ENCODE measurements at places on chromosomes 12 and 14. TPM values are rescaled to one million over a fixed set of nuclear protein-coding genes. Genes with fewer than 3 reads are reported as not detected.
A peak's percentile ranks its signal among the peaks of the same experiment; 100 is the strongest.

GRCh38 chr12:114371733-114372132 is 34.2 kb downstream of the TBX5 start:
- no peaks in the 10 kb centered on the region for H3K4me1 ChIP-seq
- no peak overlapping the region for H3K4me3 ChIP-seq

RPGRIP1 gene
- total RNA-seq = not detected

DNA sequence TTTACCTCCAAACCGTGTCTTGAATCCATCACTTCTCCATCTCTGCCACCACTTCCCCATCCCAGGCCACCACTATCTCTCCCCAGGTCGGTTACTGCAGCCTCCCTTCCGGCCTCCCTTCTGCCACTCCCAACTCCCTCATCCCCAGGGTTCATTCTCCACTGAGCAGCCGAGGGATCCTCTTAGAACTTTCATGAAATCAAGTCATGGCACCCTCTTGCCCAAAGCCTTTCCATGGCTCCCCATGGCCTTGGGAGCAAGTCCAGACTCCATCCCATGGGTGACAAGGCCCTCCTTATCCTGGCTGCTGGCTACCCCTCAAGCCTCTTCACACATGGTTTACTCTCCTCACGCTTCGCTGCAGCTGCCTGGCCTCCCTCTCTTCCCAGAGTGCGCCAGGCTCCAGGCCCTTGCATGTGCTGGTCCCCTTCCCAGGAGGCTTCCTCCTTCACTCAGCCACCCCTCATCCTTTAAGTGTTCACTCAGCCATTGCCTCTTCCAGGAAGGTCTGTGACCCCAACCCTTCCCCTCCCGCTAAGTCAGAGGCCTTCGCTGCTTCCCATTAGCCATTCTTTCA is 17.9 kb upstream of the SH2B3 start:
- no peak overlapping the region for H3K27ac ChIP-seq
- H3K36me3 ChIP-seq = no peaks in the 10 kb centered on the region
- no peak overlapping the region for H3K4me3 ChIP-seq

DNA sequence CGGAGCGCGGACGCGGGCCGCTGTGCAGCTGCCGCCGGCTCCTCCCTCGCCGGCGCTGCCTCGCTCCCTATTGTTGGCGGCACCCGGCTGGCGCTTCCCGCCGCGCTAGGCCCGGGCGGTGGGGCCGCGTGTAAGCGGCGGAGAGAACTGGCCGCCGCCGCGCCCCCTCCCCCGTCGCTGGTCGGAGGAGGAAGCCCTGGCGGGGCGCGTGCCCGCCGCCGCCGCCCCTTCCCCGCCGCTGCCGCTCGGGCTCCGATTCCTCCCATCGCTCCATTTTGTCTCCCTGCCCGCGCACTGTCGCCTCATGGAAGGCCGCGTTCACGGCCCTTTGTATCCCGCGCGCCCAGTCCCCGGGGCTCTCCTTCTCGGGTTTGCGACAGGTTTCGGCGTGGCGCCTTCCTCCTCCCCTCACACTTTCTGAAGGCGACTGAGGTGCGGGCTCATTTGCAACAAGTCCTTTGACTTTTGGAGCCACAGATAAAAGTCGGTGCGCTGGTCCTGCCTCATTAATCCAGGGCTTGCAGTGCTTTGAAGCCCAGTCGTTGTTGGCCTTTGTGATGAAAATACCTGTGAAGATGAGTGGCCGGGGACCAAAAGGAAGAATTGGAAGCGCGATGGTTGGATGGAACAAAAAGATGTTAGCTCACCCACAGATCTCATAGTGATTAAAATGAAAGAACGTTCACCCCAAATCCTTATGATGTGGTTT is 707 bp downstream of the CPSF6 start:
- peak; percentile 44 for DNase-seq
- H3K4me1 ChIP-seq = peaks cover 51% of the 10 kb centered on the region
- peak overlapping the region; percentile 98 for H3K27ac ChIP-seq
- peak overlapping the region; percentile 91 for H3K4me3 ChIP-seq
- H3K36me3 ChIP-seq = peaks cover 21% of the 10 kb centered on the region

CCDC184 gene
- total RNA-seq = not detected

POTEM gene
- not detected for total RNA-seq

NAA30 gene
- 12.3 TPM for total RNA-seq

GRCh38 chr14:35383569-35384454 is 20.7 kb downstream of the NFKBIA start:
- no peak overlapping the region for H3K27ac ChIP-seq
- no peak for DNase-seq
- H3K4me1 ChIP-seq = no peaks in the 10 kb centered on the region
- H3K36me3 ChIP-seq = no peaks in the 10 kb centered on the region
- H3K27me3 ChIP-seq = no peaks in the 10 kb centered on the region
- H3K4me3 ChIP-seq = no peak overlapping the region

DNA sequence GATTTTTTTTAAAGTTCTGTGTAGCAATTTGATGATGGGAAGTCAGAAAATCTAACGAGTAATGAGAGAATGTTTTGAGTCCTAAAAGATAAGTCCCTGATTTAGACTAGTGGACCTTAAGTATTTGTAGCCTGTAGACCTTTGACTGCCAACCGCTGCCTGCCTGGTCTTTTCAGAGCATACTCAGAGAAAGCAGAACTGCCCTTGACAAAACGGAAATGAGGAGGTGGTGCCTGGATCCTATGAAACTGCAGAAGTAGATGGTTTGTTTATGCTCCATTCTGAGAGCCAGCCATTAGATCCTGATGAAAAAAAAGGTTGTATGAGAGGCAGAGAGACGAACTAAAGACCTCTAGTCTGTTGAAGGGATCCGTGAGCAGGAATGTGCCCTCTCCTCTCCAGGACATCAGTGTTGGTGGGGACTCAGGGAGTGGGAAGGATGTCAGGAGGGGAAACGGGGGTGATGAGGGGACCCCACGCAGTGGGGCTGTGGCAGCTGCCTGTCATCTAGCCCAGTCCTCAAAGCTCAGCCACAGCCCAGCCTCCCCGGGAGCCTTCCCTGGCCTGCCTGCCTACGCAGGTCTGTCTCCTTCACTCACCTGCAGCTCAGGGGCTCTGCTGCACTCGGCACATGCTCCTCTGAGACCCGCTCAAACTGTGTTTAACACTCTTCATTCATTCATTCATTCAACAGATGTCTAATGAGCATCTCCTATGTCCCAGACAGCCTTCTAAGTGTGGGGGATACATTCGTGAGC is 447.5 kb downstream of the AACS start:
- no peaks in the 10 kb centered on the region for H3K4me1 ChIP-seq
- no peak overlapping the region for H3K27ac ChIP-seq
- H3K36me3 ChIP-seq = no peaks in the 10 kb centered on the region
- no peak for DNase-seq

DNA sequence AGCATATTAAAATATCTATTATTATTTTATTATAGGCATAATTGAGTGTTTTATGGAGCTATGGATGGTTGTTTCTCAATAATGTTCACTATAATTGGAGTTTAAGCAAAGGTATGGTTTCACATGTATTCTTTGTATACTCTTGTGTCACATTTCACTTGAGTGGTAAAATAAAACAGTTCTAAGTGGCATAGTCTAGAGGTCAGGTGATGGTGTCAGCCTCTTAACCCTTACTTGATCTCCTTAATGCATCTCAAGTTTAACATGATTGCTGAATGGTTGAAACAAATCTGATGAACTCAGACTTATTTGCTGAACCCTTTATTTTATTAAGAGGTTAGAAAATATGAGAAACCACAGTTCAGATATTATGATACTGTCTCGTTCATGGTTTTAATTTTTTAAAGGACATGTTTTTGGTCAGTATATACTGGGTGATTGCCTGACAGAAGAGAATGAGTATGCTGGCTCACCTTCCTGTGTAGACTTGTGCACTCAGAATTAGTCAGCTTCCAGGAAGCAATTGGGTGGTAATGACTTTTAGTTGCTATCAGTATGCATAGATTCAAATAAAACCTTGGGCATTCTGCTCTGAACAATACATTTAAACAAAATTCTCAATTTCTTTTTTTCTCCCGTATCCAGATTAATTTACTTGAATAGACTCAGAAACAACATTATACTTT is 464.6 kb downstream of the PCNX1 start:
- DNase-seq = peak; percentile 43
- H3K4me3 ChIP-seq = no peak overlapping the region
- peaks cover 21% of the 10 kb centered on the region for H3K4me1 ChIP-seq
- no peaks in the 10 kb centered on the region for H3K27me3 ChIP-seq

TMEM117 gene
- total RNA-seq = 2.1 TPM

Data from activated naive CD4-positive, alpha-beta T cell treated with anti-CD3 and anti-CD28 coated beads for 36 hours (primary cell).